AG10803 (cell line): ENCODE measurements at places on chromosomes 16 and 17.

GRCh38 chr17:80811181-80812105 is 180.2 kb upstream of the CHMP6 start:
- DNase-seq = no peak

DNA sequence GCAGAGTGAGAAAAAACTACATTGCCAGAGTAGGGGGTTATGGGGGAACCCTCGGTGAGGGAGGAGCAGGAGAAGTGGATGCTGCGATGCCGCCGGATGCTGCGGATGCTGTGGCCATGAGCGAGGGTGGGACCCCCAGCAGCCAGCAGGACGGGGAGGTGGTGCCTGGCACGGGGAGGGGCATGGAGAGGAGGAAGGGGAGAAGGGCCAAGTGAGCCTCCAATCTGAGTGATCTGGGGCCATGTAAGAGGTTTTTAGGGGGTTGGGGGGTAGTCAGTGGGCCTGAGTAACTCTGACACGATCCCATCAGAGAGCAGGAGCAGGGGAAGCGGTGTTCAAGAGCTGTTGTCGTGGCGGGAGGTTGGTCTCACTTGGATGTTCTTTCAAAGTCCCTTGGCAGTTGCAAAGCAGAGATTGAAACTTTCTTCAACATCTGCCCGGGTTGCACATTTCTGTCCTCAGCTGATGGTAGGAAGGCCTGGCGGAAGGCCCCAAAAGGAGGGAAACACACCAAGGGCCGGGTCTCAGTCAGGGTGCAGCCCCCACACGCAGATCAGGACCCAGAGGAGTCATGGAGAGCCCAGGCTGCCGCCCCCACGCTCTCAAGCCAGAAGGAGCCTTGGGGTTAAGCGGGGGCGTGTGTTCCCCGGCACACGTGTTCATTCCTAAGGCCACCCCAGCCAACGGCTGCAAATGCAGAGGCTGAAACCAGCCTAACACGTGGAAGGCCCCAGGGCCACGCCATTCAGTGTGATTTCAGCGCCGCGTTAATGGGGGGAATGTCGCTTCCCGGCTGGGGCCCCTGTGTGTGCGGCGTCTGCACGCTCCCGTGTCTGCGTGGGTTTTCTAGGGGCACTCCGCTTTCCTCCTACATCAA is 81.7 kb downstream of the ZDHHC7 start:
- DNase-seq = no peak

GRCh38 chr17:66970797-66971196 is 6.3 kb downstream of the CACNG4 start:
- DNase-seq = no peak

DNA sequence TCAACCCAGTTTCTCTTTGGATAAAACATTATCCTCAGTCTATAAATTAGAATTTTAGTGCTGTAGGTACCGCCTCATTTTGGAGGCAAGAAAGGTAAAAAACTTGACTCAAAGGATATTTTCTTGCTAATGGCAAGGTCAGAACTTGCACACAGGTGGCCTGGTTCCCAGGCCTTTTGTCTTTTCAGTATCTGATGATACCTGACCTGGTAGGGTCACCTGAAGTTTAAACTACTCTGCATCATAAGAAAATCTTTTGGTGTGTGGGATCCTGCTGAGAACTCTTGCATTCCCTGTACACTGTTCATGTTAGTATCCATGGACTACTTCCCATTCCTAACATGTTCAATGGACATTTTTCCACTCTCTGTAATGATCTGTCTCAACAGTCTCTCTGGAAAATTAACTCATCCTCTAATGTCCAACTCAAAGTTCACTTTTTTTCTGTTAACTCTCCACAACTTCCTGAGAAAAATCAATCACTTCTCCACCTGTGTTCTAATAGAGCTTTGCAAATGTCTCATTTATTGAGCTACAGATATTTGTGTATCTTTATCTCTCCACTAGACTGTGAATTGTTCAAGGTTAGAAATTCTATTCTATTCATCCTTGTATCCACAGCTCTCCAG is 317.1 kb upstream of the SOX9 start:
- no peak for DNase-seq
